ENCODE measurements at places on chromosomes 16 and 17. TPM values are rescaled to one million over a fixed set of nuclear protein-coding genes. Genes with fewer than 3 reads are reported as not detected.

SPDYE4 gene
- total RNA-seq = not detected

CCDC92B gene
- total RNA-seq = 0.13 TPM

DNA sequence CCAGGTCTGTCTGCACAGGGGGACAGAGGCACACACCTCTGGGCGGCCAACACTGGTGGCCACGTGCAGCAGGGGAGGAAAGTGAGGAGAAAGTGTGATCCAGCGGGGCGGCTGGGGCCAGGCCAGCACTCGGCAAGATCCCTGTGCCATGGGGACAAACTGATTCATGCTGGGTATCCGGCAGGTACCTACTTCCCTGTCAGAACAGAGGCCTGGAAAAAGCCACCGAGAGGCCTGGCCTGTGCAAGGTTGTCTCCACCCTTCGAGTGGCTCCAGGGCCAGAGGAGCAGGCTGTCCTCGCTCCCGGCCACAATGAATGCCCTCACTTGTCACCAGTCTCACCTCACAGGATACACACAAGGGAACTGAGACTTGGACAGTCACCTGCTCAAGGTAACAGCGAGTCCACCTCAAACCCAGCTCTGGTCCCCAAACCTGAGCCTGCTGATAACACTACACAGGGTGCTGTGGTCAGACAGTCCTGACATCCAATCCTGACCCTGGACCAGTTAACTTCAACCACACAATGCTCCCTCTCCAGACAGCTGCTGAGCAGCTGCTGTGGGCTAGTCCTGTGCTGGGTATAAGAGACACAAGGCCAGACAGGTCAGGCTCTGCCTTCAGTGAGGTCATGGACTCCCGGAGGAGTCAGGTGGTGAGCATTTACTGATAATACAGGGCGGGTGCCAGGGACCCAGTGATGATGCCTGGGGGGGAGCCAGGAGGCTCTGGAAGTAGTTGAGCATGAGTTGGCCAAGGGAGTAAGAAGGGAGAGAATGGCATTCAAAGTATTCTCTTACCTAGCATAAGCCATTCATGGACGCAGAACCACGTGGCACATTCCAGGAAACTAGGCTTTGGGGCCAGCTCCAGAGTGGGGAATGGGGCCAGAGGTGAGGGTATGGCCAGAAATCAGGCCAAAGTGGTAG, 53.0 kb downstream of the VAC14 start:
- no peak for DNase-seq

- DNase-seq = no peak
Observed at GRCh38 chr16:69935740-69936139, 15.4 kb upstream of the CLEC18A start.

- DNase-seq = no peak
Observed at GRCh38 chr17:6870841-6871240, 39.3 kb upstream of the TEKT1 start.

DNA sequence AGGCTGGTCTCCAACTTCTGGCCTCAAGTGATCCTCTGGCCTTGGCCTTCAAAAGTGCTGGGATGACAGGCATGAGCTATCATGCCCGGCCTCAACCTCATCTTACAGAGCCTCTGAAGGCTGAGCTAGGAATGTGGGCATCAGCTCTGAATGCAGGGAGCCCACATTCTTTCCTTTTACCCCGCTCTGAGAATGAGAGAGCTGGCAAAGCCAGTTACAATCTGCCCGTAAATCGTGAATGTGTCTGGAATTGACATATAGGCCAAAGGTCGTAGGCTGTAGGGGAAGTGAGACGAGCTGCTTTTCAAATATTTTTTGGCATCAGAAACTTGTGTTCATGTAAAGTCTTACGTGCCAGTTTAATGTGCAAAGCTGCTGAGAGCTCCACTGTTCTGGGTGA, 4.5 kb downstream of the TMEM238L start:
- DNase-seq = no peak

USP43 gene
- total RNA-seq = not detected

DNA sequence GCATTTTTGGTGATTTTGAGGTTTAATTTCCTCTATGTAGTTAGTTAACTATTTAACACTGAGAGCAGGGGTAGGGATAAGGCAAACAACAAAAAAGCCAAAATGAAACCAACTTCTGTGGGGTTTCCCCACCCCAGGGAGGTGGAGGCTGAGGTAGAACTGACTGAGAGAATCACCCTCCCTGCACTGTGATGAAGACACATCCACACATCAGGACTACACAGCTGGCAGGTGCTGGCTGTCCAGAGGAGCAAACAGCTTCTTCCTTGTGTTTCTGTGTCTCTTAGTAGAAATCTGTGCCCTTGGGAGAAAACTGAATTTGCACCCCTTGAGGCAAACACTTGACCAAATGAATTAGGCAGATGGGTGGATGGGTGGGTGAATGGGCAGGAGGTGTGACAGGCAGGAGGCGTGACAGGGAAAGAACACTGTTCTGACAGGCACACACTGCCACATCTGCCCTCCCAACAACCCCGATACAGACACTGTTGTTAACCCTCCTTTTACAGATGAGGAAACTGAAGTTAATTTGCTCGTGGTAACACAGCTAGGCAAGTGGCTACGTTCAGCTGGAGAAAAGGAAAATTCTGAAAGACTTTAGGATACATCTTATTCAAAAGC, 62.9 kb upstream of the AMZ2 start:
- no peak for DNase-seq

KIAA0513 gene
- 8.3 TPM for total RNA-seq

DNA sequence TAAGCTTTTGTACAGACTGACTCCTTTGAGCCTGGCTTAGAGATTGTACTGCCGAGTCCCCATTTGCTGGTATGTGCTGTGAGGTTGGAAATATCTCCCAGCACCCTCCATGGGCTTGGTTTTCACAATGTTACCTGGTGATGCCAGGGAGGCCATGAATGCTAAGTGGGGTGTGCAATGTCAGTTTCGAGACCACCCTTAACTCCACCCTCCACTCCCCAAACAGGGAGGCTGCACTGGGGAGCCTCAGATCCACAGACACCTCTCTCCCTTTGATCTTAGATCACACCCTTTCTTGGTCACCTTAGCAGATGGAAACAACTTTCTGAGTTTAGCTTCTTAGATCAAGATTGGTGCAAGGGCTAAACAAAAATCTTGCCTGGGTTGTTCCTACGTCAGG, 28.6 kb upstream of the PIK3R6 start:
- DNase-seq = no peak

DNA sequence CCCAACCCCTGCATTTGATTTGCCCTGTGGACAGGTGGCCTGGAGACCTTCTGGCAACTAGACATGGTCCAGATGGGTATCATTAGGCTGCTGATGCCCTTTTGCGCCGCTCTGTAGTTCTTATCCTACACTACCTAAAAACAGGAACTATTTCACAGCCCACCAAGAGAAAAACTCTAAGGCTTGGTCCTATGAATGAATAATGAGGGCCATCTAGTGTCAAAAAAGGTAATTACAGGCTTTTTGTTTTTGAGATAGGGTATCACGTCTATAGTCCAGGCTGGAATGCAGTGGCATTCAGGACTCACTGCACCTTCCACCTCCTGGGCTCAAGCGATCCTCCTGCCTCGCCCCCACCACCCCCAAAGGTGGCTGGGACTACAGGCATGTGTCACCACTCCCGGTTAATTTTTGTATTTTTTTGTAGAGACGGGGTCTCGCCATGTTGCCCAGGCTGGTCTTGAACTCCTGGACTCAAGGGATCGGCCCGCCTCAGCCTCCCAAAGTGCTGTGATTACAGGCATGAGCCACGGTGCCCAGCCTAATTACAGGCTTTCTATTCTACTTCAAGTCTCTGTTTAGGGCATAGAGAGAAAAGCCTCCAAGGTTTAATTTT, 20.9 kb downstream of the COIL start:
- DNase-seq = no peak

GRCh38 chr17:8949061-8949661, 16.3 kb downstream of the PIK3R5 start:
- no peak for DNase-seq

GRCh38 chr17:27562777-27563455, 68.1 kb upstream of the LGALS9 start:
- no peak for DNase-seq

GRCh38 chr16:10971560-10971961, 27.2 kb downstream of the CLEC16A start:
- DNase-seq = no peak

SOCS1 gene
- total RNA-seq = 1.7 TPM

HS3ST4 gene
- total RNA-seq = not detected

GRCh38 chr17:39618246-39618913, 8.4 kb upstream of the PPP1R1B start:
- DNase-seq = no peak

CD300A gene
- total RNA-seq = 2.6 TPM

- no peak for DNase-seq
Observed at GRCh38 chr16:89174877-89175276, 3.3 kb downstream of the CDH15 start.

NEUROD2 gene
- total RNA-seq = 0.08 TPM

HIC1 gene
- total RNA-seq = 15.0 TPM

GRCh38 chr16:56424791-56425438, 430 bp downstream of the AMFR start:
- peak; percentile 79 for DNase-seq

GRCh38 chr16:276426-277077, 808 bp upstream of the RGS11 start:
- DNase-seq = no peak

DNA sequence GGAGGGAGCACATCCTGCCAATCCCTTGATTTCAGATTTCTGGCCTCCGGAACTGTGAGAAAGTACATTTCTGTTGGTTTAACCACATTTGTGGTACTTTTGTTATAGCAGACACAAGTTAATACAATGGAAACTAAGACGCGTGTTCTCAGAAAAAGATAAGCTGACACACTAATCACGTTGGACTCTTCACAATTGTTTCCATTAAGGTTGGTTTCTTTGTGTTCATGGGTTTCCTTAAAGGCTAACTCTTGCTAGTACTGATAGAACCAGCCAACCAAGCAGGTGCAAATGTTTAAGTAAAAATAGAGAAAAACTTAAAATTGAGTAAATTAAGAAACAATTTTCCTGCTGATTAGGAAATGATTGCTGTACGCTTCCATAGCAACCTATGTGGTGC, 59.4 kb downstream of the CMC2 start:
- DNase-seq = no peak

MT2A gene
- 108 TPM for total RNA-seq

HS3ST3A1 gene
- 3.2 TPM for total RNA-seq

RRN3 gene
- total RNA-seq = 22.3 TPM

- no peak for DNase-seq
Observed at GRCh38 chr17:81117672-81118198, 47.6 kb upstream of the PVALEF start.

- DNase-seq = no peak
Observed at GRCh38 chr16:71430744-71431143, 11.1 kb downstream of the TLE7 start.

TPSD1 gene
- total RNA-seq = not detected

DNA sequence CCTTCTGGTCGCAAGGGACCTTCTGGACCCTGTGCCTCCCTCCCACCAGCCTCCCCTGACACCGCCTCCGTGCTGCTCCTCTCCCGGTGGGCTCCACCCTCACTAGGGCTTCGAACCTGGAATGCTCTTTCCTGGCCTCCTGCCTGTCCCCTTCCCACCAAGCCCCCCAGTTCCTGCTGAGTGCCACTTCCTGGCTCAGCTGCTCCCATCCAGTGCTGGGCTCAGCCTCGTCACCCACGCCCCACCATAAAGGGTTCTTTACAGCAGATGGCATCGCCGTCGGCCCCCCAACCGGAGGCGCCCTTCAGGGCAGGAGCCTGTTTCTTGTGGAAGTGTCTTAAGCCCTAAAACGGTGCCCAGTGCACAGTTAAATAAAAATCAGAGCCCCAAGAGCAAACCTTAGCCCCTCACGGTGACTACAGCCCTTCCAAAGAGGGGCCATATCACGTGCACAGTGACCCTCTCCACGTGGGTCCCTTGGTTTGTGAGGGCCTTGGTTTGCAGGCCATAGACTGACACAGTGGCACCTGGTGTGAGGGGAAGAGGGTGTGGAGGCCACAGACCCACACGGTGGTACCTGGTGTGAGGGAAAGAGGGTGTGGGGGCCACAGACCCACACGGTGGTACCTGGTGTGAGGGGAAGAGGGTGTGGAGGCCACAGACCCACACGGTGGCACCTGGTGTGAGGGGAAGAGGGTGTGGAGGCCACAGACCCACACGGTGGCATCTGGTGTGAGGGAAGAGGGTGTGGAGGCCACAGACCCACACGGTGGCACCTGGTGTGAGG, 111.4 kb downstream of the METRNL start:
- DNase-seq = peak; percentile 63

DNA sequence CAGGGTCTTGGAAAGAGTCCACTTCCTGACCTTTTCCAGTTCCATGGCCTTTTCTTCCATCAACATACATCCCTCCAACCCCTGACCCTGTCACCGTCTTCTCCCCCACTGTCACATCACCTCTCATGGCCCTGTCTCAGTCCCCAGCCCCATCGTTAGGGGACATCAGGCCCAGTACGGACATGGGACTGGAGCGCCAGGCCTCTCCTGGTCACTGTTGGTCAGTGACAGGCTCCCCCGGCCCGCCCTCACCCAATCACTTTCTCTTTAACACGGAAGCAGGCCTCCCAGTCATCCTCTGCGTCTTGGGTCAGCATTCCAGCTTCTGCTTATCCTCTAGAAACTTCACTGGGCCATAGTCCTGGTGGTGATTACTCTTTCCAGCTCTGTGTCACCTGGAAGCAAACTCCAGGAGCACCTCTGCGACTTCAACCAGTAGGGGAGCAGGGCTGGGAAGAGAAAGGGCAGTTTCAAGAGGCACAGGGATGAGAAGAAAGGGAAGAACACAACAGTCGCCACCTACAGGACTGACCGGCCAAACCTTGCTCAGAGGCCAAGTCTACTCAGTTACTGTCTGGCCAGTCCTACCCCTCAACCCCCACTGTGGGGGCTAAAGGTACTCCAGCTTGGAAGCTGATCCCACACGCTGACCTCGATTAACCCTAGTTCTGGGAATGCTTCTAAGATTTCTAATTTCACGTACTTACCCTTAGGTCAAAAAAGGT, 15.9 kb upstream of the ICAM2 start:
- no peak for DNase-seq

GRCh38 chr16:81181013-81181720, 57.3 kb upstream of the BCO1 start:
- peak; percentile 84 for DNase-seq

DNA sequence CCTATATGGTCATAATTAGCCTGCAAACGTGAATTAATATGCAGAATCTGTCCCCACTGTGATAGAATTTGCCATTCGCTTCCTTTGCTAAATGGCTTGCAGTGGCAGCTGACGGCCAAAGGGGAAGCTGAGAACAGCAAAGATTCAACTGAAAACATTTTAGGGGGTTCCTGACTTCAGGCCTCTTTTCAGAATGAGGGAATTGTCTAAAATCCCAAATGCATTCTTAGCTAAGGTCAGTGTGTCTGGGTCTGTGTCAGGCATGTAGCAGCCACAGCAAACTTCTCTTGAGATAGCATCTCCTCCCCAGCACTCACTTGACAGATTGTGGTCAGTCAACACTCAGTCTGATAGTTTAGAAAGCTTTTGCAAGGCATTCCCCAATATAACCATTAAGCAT, 701.1 kb downstream of the WWOX start:
- no peak for DNase-seq
